Panc1 (cell line): ENCODE measurements at places on chromosomes 3 and 15. TPM values are rescaled to one million over a fixed set of nuclear protein-coding genes. Genes with fewer than 3 reads are reported as not detected.

The BFSP2 gene
- total RNA-seq = 0.67 TPM

DNA sequence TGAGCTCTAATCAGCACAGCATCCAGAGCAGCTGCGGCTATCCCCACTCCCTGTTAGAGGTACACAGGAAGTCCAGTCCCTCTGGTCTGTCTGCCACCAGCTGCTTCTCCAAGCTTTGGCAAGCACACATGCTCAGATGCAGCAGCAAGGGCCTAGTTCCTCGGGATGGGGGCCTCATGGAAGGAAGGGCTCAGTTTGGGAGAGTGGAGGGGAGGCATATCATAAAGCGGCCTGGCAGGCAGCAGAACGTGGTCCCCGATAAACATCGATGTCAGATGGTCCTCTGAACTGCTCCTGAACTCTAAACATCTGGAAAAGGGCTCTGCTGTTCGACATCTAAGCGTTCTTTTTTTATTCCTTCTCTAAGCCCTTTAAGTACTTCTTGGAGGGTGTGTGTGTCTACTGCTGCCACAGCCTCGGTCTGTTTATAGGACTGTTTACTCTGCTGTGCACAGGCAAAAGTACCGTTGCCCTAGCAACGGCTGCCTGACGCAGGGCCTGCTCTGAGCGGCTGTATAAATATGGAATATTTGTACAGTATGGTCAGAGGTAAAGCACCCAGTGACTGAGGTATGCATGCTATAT lies 74.6 kb downstream of the PRICKLE2 start:
- H3K27ac ChIP-seq = no peak overlapping the region
- DNase-seq = no peak
- no peak overlapping the region for H3K4me3 ChIP-seq

The GP5 gene
- 0.05 TPM for total RNA-seq

DNA sequence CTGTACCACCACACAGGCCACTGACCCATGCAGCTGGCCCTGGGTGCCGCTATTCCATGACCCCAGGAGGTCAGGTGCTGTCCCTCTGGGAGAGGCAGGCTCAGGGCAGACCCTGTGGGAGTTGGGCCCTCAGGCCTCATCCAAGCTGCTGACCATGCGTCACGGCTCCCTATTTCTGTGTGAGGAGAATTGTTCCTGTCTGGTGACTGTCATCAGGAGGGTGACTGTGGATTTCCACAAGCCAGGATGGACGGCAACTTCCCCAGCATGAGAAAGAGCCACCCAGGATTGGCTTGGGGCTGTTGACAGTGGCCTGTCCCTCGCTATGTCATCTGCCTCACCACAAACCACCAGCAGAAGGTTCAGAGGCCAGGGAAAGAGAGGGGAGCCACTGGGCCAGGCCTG lies 41.4 kb downstream of the ZDHHC19 start:
- no peaks in the 10 kb centered on the region for H3K4me1 ChIP-seq
- H3K27me3 ChIP-seq = no peaks in the 10 kb centered on the region
- no peak overlapping the region for H3K4me3 ChIP-seq
- no peak for DNase-seq
- 0 out of 2 replicates have a peak overlapping the region, but pooled peaks have one; percentile 10 for H3K27ac ChIP-seq

GRCh38 chr3:191376516-191377141 lies 46.3 kb upstream of the UTS2B start:
- H3K4me3 ChIP-seq = no peak overlapping the region
- H3K27me3 ChIP-seq = no peaks in the 10 kb centered on the region
- peaks cover 31% of the 10 kb centered on the region for H3K4me1 ChIP-seq
- peaks cover 25% of the 10 kb centered on the region for H3K36me3 ChIP-seq

- no peak overlapping the region for H3K4me3 ChIP-seq
- H3K27ac ChIP-seq = no peak overlapping the region
- DNase-seq = no peak
- H3K27me3 ChIP-seq = no peaks in the 10 kb centered on the region
- H3K4me1 ChIP-seq = no peaks in the 10 kb centered on the region
These were observed 80.6 kb upstream of the P2RY1 start for GRCh38 chr3:152754303-152754702.

DNA sequence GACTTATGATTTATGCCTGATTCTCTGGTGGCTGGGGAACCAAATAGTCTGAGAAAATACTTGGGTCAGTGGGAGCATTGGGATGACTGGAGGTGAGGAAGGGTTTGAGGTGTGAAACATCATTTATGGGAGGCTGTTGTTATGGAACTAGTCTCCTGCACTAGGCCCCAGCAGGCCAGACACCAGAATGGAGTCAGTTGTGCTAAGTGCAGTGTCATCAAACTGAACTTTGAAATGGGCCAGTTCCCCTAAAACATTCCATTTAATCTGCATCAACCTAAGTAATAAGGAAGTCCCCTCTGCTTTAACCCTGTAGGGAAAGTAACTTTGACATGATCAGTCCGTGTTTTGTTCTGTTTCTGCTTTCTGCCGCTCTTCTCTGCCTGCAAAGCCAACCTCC lies 44.9 kb upstream of the KLHL25 start:
- no peak overlapping the region for H3K4me3 ChIP-seq
- H3K27ac ChIP-seq = no peak overlapping the region
- H3K4me1 ChIP-seq = peaks cover 8% of the 10 kb centered on the region
- H3K36me3 ChIP-seq = no peaks in the 10 kb centered on the region

The RBPMS2 gene
- 33.7 TPM for total RNA-seq

GRCh38 chr15:62439543-62440016 lies 274.5 kb upstream of the C2CD4B start:
- no peak overlapping the region for H3K4me3 ChIP-seq
- H3K36me3 ChIP-seq = no peaks in the 10 kb centered on the region
- H3K27me3 ChIP-seq = no peaks in the 10 kb centered on the region
- no peaks in the 10 kb centered on the region for H3K4me1 ChIP-seq
- DNase-seq = no peak
- no peak overlapping the region for H3K27ac ChIP-seq

The CKMT1A gene
- 4.6 TPM for total RNA-seq

GRCh38 chr3:194837457-194838127 lies 151.9 kb downstream of the FAM43A start:
- no peaks in the 10 kb centered on the region for H3K4me1 ChIP-seq
- no peak for DNase-seq
- no peak overlapping the region for H3K27ac ChIP-seq
- no peaks in the 10 kb centered on the region for H3K27me3 ChIP-seq
- H3K36me3 ChIP-seq = no peaks in the 10 kb centered on the region

- peaks cover 2% of the 10 kb centered on the region; the same call in 1 of the 2 replicates for H3K27me3 ChIP-seq
- H3K36me3 ChIP-seq = no peaks in the 10 kb centered on the region
- no peak for DNase-seq
- no peak overlapping the region for H3K4me3 ChIP-seq
- H3K4me1 ChIP-seq = no peaks in the 10 kb centered on the region
- no peak overlapping the region for H3K27ac ChIP-seq
These were observed 74.4 kb upstream of the CHRNB4 start for GRCh38 chr15:78715434-78715833.

The XRN1 gene
- total RNA-seq = 29.9 TPM

- peaks cover 6% of the 10 kb centered on the region; the same call in 1 of the 2 replicates for H3K27me3 ChIP-seq
- H3K4me3 ChIP-seq = no peak overlapping the region
- H3K27ac ChIP-seq = no peak overlapping the region
- no peak for DNase-seq
- no peaks in the 10 kb centered on the region for H3K4me1 ChIP-seq
These were observed 1.0 kb upstream of the P2RY13 start for GRCh38 chr3:151330379-151330778.

- H3K4me3 ChIP-seq = no peak overlapping the region
- no peak for DNase-seq
- no peaks in the 10 kb centered on the region for H3K27me3 ChIP-seq
- H3K27ac ChIP-seq = no peak overlapping the region
- H3K36me3 ChIP-seq = no peaks in the 10 kb centered on the region
- no peaks in the 10 kb centered on the region for H3K4me1 ChIP-seq
These were observed 47.9 kb upstream of the CCDC80 start for GRCh38 chr3:112688819-112689218.

- no peaks in the 10 kb centered on the region; the same call in 1 of the 2 replicates for H3K4me1 ChIP-seq
- no peak overlapping the region for H3K27ac ChIP-seq
- H3K27me3 ChIP-seq = no peaks in the 10 kb centered on the region
- H3K4me3 ChIP-seq = no peak overlapping the region
- DNase-seq = no peak
- H3K36me3 ChIP-seq = no peaks in the 10 kb centered on the region
These were observed 53.4 kb upstream of the SEC13 start for GRCh38 chr3:10374311-10374710.

DNA sequence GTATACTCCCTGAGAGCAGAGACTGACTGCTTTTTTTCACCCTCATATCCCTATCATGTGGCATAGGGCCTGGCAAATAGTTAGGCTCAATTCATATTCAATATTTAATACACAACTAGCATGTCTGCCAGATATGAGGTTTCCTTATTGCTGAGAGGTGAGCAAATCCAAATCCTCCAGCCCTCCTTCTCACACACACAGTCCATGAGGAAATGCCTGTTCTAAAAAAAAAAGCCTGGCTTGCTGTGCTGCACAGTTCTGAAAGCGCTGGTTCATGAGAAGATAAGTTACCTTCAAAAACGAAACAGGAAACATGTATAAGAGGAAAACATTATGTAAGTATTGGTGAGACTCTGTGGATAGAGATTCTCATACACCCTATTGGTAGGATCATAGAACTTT lies 15.5 kb upstream of the ACAP2 start:
- no peaks in the 10 kb centered on the region for H3K4me1 ChIP-seq
- no peaks in the 10 kb centered on the region for H3K27me3 ChIP-seq
- H3K27ac ChIP-seq = no peak overlapping the region
- DNase-seq = no peak
- no peak overlapping the region for H3K4me3 ChIP-seq

GRCh38 chr3:181454451-181455027 lies 257.2 kb upstream of the SOX2 start:
- no peaks in the 10 kb centered on the region for H3K36me3 ChIP-seq
- no peak overlapping the region for H3K4me3 ChIP-seq
- no peak for DNase-seq
- no peaks in the 10 kb centered on the region for H3K27me3 ChIP-seq

- H3K4me3 ChIP-seq = no peak overlapping the region
- H3K27me3 ChIP-seq = peaks cover 20% of the 10 kb centered on the region
- no peak overlapping the region for H3K27ac ChIP-seq
- no peak for DNase-seq
- no peaks in the 10 kb centered on the region for H3K36me3 ChIP-seq
These were observed 33.0 kb downstream of the ALDH1L1 start for GRCh38 chr3:126147147-126147931.

The PCSK6 gene
- total RNA-seq = 10.6 TPM

- no peaks in the 10 kb centered on the region for H3K36me3 ChIP-seq
- H3K4me1 ChIP-seq = no peaks in the 10 kb centered on the region
- no peak for DNase-seq
- no peak overlapping the region for H3K4me3 ChIP-seq
These were observed 42.3 kb upstream of the CORO2B start for GRCh38 chr15:68536331-68537095.

GRCh38 chr15:75237316-75237982 lies 20.7 kb upstream of the GOLGA6C start:
- H3K4me1 ChIP-seq = no peaks in the 10 kb centered on the region
- no peak overlapping the region for H3K27ac ChIP-seq
- H3K4me3 ChIP-seq = no peak overlapping the region
- no peaks in the 10 kb centered on the region for H3K27me3 ChIP-seq
- H3K36me3 ChIP-seq = no peaks in the 10 kb centered on the region

The HTR3E gene
- total RNA-seq = not detected

GRCh38 chr3:160929595-160929994 lies 173.6 kb downstream of the PPM1L start:
- no peaks in the 10 kb centered on the region for H3K27me3 ChIP-seq
- no peak overlapping the region for H3K4me3 ChIP-seq
- no peak overlapping the region for H3K27ac ChIP-seq
- DNase-seq = no peak
